ENCODE measurements at places on chromosomes 3 and 15.

- H3K4me3 ChIP-seq = no peak overlapping the region
- no peak for DNase-seq
- no peaks in the 10 kb centered on the region for H3K27me3 ChIP-seq
- no peaks in the 10 kb centered on the region for H3K36me3 ChIP-seq
- H3K4me1 ChIP-seq = no peaks in the 10 kb centered on the region
Measured at GRCh38 chr15:62254137-62254934, 89.3 kb upstream of the C2CD4B start.

DNA sequence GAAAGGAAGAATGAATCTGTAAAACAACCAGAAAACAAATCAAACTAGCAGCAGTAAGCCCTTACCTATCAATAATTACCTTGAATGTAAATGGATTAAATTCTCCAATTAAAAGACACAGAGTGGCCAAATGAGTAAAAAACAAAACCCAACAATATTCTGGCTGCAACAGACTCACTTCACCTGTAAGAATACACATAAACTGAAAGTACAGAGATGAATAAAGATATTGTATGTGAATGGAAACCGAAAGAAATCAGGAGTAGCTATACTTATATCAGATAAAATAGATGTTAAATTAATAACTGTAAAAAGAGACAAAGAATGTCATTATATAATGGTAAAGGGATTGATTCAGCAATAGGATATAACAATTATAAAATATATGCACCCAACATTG is 514.5 kb upstream of the DPPA4 start:
- H3K4me1 ChIP-seq = no peaks in the 10 kb centered on the region
- DNase-seq = no peak
- H3K36me3 ChIP-seq = no peaks in the 10 kb centered on the region
- no peaks in the 10 kb centered on the region for H3K27me3 ChIP-seq
- H3K4me3 ChIP-seq = no peak overlapping the region

- no peaks in the 10 kb centered on the region for H3K36me3 ChIP-seq
- no peaks in the 10 kb centered on the region for H3K4me1 ChIP-seq
- no peak overlapping the region for H3K27ac ChIP-seq
- no peak for DNase-seq
- H3K4me3 ChIP-seq = no peak overlapping the region
Measured at GRCh38 chr15:99753066-99753465, 19.8 kb upstream of the LYSMD4 start.

DNA sequence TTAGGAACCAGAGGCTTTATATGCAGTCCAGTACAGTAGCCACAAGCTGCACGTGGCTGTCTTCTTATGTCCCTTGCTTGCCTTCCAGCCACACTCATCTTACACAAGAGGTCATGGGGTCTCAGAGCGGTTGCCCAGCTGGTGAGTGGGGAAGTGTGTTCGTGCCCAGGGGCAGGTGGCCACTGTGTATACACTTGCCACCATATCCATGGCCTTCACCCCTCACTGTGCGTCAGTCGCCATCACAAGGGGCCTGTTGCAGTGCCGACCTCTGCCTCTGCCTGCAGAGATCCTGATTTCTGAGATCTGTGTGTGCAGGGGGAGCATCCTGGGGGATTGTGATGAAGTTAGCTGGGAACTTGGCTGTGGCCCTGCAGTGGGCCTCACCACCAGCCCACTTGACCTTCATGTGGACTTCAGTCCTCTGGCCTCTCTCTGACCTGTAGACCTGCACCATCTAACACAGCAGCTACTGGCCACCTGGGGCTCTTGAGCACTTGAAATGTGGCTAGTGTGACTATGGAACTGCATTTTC is 43.1 kb upstream of the SACM1L start:
- H3K4me1 ChIP-seq = peaks cover 36% of the 10 kb centered on the region
- H3K36me3 ChIP-seq = no peaks in the 10 kb centered on the region
- H3K27ac ChIP-seq = peak overlapping the region; percentile 17

DNA sequence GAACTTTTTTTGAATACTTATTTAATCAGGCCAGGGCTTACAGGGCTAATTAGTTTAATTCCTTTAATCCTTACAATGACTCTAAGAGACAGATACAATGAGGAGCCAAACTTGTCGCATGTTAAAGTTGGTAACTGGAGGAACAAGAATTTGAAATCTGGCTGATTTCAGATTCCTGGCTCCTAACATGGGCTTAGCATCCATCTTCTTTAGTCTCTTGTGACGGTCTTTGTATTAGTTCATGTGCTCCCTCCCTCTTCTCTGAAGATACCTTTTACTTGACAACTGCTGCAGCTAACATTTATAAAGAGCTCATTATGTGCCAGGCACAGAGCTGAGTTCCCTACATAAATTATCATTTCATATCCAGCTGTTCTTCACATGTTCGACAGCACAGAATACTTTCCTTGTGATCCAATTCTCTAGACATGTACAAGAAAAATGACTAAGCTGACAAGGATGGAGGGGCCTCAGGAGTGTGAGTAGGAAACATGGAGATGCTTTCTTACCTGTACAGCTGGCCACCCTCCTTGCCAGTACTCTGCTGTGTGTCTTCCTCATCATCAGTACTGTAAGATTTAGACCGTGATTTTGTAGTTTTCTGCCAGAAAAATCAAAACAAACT is 206.8 kb upstream of the STRIT1 start:
- H3K4me1 ChIP-seq = no peaks in the 10 kb centered on the region
- H3K4me3 ChIP-seq = no peak overlapping the region
- no peak overlapping the region for H3K27ac ChIP-seq
- H3K27me3 ChIP-seq = no peaks in the 10 kb centered on the region

DNA sequence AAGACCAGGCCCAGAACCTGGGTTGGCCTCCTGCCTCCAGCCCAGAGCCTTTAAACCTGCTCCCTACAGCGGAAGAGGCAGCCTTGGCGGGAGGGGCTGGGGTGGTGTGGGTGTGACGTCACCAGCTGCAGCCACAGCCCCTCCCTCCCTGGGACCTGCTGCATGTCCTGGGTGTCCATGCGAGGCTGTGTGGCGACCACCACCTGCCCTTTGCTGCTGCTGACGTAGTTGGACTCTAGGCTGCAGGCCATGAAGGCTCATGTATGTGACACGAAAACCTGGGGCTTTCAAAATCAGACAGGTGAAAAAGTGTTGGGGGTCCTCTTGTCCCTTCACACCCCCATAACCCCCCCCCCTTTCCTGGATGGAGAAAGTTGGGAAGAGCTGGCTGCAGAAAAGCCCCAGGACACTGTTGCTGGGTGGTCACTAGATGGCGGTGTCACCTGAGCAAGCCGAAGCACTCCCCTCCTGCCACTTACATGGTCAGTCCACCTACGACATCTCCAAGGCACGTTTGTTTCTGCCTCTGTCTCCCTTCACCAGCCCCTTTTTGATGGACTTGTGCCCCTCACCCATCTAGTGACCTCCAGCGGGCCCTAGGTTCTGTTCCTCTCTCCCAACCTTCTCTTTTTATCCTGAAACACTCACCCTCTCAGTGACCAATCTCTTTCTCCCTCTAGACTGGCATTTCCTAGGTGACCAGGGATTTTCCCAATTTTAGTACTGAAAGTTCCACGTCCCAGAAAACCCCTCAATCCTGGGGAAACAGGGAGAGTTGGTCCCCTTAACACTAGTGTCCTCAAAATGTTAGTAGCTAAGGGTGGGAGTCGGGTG is 35.2 kb downstream of the SLC6A20 start:
- H3K4me1 ChIP-seq = no peaks in the 10 kb centered on the region
- no peaks in the 10 kb centered on the region for H3K27me3 ChIP-seq
- H3K27ac ChIP-seq = no peak overlapping the region
- H3K36me3 ChIP-seq = no peaks in the 10 kb centered on the region
- no peak overlapping the region for H3K4me3 ChIP-seq
- DNase-seq = peak; percentile 84

DNA sequence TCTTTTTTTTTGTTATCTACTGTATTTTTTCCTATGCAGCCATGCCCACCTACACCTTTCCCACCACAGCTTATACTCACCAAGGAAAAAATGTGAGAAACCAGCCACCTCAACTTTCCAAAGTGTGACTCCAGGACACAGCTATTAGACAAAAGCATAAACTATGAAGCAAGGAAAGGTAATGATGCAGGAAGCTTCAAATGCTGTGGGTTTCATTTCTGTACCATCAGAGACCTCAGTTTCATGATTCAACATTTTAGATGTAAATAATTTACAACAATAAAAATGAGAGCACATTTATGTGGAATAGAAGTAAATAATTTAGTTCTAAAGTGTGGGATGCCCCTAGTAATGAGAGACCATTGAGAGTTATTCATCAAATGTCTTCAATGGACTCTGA is 115.1 kb downstream of the CDIN1 start:
- H3K4me1 ChIP-seq = no peaks in the 10 kb centered on the region
- no peak overlapping the region for H3K27ac ChIP-seq
- H3K4me3 ChIP-seq = no peak overlapping the region
- DNase-seq = no peak

DNA sequence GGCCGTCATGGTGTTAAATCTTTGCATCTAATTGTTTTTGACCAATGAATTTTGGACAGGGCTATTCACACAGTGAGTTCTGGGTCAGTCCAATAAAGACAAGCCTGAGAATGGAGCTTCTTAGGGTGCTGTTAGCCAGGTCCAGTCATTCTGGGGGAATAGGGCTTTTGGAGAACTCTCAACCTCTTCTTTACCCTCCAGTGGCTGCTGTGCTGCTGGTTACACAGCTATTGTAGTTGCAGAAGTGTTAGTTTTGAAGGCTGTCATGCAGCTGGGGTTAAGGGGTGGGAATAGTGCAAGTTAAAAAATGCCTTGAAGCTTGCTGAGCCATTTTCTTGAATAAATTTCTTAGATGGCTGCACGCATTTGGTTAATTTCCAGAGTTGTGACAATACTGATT is 89.9 kb downstream of the CHD2 start:
- H3K27me3 ChIP-seq = no peaks in the 10 kb centered on the region

Measured in vagina (tissue), 2 donors.